ENCODE measurements at places on chromosomes 6 and 20.

GRCh38 chr6:148508401-148509041, 165.9 kb downstream of the SASH1 start:
- DNase-seq, result no peak

- DNase-seq, result no peak
These were observed 6.9 kb upstream of the RNF144B start for GRCh38 chr6:18380158-18380836.

GRCh38 chr6:113821445-113821844, 35.7 kb upstream of the MARCKS start:
- DNase-seq, result no peak

DNA sequence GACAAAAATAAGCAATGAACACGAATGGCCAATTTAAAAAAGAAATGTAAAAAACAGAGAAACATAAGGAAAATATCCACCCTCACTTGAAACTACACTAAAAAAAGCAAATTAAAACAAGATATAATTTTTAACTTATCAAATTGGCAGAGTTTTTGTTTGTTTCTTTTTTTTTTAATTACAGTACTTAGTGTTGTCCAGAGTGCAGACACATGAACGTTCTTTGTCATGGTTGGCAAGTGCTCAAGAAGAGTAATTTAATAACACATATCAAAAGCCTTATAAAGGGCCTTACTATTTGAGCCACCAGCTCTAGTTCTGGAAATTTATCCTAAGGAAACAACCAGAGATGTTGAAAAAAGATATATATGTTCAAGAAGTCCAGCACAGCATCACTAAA, 142.3 kb downstream of the ATXN1 start:
- no peak for DNase-seq

DNA sequence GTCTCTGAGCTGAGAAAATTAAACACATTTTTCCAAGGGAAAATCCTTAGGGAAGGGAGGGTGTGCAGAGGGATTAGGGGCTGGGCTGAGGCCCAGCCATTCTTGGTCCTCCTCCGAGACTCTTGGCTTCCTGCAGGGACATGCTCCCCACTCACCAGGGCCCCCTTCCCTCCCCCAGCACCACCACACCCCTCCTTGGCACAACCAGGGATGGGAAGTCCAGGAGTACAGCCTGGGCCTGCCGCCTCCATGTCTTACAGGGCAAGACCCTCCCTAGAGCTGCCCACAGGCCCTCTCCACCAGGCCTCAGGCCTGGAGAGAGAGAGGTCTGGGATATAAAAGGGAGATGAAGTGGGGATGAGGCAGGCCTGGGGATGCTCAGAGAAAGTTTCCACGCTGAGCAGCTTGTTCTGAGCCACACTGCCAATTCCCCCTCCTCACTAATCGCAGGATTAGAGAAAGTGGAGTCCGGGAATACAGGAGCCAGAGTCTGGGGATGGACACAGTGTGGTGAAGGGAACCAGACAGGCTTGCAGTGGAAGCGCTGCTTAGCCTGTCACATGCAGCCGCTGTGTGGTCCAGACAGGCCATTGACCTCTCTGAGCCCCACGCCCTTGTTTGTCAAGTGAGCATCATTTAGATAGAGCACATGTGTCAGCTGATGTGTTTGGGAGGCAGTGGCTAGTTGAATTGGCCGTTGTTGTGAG, 105.5 kb downstream of the MRPL14 start:
- no peak for DNase-seq

DNA sequence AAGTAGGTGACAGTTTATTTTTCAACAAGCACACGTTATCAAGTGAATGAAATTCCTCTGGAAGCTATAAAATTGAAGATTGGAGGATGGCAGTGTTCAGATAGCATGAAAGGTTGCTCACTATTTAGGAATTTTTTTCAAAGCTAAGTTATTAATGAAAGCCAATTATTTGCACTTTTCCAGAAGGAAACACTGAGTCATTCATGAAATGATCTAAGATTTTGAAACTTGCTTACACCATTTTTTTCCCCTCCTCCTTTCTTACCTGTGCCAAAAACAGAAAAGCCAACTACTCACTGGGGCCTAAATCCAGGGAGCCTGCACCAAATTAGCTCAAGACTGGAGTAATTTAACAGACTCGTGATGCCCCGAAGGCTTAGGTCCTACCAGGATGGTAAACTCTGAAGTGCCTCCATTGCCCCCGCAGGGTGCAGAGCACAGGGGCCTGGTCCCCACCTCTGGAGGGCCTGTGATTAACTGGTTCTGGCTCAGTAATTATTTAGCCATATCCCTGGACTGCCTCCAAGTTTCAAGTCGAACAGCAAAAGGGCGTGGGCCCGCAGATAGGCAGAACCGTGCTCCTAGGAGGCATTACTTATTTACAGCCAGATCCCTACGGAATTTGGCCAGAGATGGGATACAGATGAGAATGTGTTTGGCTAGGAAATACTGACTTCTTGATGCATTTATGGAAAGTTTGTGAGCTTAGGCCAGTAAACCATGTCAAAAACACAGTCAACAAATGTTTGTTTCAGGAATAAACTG, 28.0 kb upstream of the ZNF217 start:
- peak; percentile 93 for DNase-seq

- no peak for DNase-seq
These were observed 20.5 kb downstream of the SLC22A3 start for GRCh38 chr6:160368670-160369069.

DNA sequence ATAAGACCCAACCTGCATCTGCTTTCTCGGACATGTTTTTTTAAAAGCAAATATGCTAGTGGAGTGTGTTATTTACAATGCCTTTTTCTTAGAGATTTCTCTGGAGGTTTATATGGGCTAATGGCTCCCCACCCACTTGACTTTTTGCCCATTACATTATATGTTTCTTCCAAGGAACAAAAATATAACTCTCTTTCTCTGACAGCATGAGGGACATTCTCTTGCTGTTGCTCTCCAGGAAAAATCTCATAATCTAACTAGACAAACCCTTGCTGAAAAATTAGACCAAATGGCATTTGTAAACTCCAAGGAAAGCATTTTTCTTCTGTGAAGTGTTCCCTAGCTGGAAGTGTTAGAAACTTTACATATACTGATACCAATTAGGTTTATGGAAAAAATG, 213.7 kb downstream of the PRL start:
- DNase-seq, result no peak

- DNase-seq, result no peak
These were observed 54.6 kb upstream of the ID4 start for GRCh38 chr6:19782588-19782987.

GRCh38 chr6:168159506-168159905, 80.5 kb upstream of the FRMD1 start:
- no peak for DNase-seq

- DNase-seq, result peak; percentile 52
These were observed 21.4 kb upstream of the TRAM2 start for GRCh38 chr6:52598123-52598823.

DNA sequence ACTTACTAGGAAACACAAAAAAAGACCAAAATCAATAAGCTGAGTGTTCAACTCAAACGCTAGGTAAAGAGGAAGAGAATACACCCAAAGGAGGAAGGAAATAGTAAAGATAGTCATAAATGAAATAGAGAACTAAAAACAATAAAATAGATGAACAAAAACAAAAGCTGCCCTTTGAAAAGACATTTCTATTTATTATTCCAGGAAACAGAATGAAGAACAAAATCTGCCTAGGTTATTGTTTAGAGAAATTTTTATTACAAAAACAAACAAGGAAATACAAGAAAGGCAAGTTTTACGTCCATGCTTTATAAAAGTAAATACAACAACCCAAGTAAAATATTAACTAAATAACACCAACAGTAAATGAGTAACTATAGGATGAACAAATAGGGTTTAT, 20.1 kb downstream of the HLA-DMB start:
- DNase-seq, result no peak

DNA sequence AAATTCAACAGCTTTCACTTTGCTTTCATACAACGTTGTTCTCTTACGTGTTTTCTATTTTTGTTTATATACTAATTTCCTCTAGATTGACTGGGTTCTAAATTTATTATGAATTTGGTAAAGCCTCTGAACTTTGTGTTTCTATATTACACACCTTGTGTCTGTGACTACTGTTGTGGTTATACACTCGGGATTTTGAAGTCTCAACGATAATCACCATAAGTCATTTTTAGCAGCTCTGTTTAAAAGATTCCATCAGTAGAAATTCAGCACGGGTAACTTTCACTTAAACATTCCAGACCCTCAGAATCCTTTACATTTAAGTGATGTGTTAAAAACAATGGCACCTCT, 31.8 kb upstream of the HBS1L start:
- no peak for DNase-seq

GRCh38 chr6:7052443-7053011, 55.2 kb upstream of the RREB1 start:
- no peak for DNase-seq

DNA sequence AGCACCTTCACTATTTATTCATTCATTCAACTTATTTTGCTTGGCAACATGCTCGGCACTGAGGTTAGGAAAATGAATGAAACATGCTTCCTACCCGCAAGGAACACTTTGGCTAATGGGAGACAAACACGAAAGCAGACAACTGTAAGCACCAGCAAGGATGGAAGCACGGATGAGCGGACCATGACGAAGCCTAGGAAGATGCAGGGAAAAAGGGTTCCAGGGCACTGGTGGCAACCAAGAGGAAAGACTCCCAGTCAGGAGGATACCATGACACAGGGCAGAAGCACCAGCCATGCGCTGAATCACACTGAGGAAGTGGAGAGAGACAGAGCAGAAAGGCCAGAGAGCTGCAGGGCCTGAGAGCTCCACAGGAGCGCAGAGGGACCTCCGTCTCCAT, 9.8 kb downstream of the PDE10A start:
- no peak for DNase-seq

- no peak for DNase-seq
These were observed 120.2 kb upstream of the MLN start for GRCh38 chr6:33923857-33924514.

- DNase-seq, result no peak
These were observed 20.2 kb downstream of the SHLD1 start for GRCh38 chr20:5770231-5770986.

DNA sequence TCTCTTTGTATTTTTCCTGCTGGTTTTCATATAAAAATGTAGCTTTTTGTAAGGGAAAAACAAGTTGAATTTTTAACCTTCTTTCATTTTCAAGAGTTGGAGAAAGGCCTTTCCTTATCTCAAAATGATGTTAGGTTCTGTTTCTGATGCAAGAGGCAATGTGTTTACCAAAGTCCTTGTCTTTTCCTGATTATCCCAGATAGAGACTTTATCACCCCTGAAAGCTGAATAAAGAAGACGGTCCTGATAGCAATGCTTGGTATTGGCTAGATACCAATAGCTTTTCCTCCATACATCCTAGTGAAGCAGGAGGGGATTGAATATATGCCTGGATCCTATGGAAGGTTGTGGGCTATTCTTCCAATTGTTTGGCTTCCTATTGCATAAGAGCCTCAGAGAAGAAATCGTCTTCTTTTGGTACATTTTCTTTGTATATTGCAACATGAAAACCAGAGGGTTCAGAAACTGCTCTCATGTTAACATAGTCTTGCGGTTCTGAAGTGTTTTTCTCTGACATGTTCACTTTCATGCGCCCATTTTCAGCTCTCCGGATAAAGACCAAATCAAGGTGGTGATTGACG, 5.5 kb downstream of the PNLDC1 start:
- no peak for DNase-seq

GRCh38 chr20:39049684-39050554, 87.8 kb downstream of the DHX35 start:
- peak; percentile 74 for DNase-seq

GRCh38 chr6:134373282-134373922, 55.5 kb upstream of the SGK1 start:
- DNase-seq, result peak; percentile 42

DNA sequence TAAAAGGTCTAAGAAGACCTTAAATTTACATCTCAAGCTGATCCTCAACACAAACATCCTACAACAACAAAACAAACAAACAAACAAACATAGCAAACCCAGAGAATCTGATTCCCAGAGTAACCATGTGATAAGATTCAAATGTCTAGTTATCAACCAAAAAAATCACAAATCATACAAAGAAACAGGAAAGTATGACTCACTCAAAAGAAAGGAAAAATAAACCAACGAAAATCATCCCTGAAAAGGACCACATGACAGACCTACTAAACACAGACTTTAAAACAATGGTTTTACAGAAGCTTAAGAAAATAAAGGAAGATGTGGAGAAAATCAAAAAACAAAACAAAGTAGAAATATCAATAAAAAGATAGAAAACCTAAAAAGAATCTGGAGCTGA, 18.1 kb downstream of the VNN1 start:
- no peak for DNase-seq

DNA sequence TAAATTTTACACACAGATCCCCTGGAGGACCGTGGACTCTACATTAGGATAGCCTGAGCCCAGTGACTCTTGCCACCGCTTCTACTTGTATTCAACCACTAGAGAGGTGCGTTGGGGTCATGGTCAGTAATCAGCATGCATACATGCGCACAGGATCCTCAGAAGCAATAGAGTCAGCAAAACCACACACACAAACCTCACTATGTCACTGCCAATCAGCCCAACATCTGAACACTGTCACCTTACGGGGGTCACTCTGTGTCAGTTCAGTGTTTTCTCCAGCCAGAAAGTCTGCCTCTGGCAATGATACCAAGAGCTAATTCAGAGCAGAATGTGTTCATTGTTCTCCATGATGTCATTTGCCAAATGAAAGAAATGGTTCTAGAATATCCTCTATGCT, 225.3 kb downstream of the KHDC1L start:
- DNase-seq, result no peak

DNA sequence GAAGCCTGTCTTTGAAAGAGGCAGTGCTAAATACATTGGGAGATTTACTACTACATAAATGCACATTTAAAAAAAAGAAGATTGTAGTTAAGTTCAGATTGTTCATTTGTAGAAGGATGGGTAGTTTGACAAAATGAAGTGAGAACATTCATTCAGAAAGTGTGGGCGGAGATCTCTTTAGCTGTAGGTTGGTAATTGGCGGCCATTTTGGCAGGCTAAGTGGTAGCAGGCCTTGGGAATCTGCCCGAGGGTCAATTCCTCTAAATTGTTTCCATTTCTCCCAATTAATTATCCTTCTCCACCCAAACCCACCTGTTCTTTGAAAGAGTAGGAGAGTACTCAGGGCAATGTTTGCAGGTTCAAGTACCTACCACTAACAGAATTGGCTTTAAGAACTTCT, 17.9 kb downstream of the SOX4 start:
- DNase-seq, result no peak

DNA sequence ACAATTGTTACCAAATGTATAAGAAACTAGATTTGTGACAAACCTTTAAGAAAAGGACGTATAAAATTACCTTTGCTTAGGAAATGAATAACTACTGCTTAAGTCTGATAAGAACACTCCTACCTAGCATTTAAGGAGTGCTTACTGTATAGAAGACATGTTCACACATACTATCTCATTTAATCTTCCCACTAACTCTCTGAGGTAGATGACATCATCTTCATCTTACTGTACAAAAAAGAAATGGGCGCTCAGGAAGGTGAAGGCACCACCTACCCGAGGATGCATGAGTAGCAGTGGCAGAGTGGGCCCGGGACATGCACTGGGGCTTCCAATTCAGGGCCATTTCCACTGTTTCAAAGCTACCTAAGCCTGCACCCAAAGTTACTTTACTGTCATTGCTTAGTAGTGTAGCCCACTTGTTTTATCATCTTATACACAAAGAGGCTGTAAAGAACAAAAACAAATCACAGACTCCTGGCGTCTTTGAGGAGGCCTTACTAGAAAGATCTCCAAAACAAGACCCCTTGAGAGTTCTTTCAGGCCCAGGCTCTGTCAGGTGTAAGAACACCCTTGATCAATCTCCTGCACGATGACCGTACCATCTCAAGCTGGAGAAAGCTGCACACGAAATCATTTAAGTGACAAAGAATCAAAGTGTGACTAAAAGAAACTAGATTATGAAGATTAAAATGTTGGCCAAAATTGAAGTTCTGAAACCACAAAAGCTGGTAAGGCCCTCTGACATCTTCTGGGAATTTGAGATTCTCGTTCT, 128.0 kb downstream of the INSM1 start:
- no peak for DNase-seq

Data from RWPE1 (cell line).